ENCODE measurements at places on chromosomes 12 and 14. TPM values are rescaled to one million over a fixed set of nuclear protein-coding genes. Genes with fewer than 3 reads are reported as not detected.

DNA sequence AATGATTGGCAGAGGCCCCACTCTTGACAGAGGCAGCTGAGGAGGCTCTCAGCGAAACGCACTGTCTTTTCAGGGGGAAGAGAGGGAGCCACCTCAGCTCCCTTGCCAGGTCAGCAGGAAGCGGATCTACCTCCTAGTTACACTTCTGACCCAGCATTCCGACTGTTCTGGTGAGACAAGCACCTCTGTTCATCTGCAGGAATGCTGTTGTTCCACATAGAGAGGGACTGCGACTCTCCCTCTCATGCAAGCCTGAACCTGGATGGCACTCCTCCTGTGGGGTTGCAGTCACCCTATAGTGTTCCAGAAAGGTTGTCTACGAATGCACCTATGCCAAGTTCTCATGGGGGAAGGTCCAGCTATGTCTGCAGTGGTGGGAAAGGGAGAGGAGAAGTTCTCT is 37.1 kb upstream of the AEBP2 start:
- no peak overlapping the region for H3K4me3 ChIP-seq
- no peak for DNase-seq
- no peaks in the 10 kb centered on the region for H3K27me3 ChIP-seq

DNA sequence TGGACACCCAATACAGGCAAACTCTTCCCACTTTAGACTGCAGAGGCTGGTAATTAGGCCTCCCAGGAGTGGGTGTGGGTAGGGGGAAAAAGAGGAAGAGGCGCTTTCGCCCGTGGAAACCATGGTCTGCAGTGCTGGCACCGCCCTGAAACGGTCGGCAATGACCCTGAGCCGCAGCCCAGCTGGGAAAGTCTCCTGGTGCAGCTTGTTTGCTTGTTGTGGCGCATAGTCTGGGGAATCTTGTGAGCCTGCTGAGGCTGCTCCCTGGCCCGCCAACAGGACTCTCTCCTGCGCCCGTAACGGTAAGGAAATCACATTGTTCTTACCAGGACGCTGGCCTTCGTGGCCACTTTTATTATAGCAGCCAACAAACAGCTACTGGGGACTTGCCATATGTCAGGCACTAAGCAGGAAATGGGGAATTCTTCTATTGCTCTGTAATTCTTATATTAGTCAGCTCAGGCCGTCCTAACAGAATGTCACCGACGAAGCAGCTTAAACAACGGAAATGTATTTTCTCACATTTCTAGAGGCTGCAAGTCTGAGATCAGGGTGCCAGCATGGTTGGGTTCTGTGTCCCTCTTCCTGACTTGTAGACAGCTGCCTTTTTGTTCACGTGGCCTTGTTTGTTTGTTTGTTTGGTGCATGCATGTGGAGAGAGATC is 52.5 kb upstream of the RIN3 start:
- H3K27ac ChIP-seq, result peak overlapping the region; percentile 80
- H3K4me1 ChIP-seq, result peaks cover 46% of the 10 kb centered on the region
- no peaks in the 10 kb centered on the region for H3K27me3 ChIP-seq
- DNase-seq, result no peak

DNA sequence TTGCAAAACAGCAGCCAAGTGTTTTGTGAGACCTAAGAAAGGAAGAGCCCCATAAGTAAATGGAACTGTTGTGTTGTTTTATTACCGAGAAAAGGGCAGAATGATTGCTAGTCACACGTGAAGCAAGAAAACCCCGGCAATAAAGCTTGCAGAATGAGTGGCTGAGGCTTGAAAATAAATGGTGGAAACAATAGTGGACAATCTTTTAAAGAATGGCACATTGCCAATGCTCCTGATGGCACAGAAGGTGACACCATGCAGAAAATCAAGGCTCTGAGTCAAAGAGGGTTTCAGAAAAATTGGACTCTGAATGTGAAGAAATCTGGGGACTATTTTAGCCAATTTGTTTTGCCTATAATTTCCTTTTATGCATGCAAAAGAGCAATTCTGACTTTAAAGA is 4.0 kb upstream of the AQP2 start:
- no peaks in the 10 kb centered on the region for H3K27me3 ChIP-seq
- no peaks in the 10 kb centered on the region for H3K36me3 ChIP-seq
- DNase-seq, result no peak

Gene CCDC177
- not detected for total RNA-seq

Measured in lower lobe of right lung (tissue), 2 donors.